ENCODE measurements at places on chromosomes 2 and 18.

GRCh38 chr18:8811115-8811514 is 105.8 kb downstream of the MTCL1 start:
- DNase-seq: peak; percentile 50

DNA sequence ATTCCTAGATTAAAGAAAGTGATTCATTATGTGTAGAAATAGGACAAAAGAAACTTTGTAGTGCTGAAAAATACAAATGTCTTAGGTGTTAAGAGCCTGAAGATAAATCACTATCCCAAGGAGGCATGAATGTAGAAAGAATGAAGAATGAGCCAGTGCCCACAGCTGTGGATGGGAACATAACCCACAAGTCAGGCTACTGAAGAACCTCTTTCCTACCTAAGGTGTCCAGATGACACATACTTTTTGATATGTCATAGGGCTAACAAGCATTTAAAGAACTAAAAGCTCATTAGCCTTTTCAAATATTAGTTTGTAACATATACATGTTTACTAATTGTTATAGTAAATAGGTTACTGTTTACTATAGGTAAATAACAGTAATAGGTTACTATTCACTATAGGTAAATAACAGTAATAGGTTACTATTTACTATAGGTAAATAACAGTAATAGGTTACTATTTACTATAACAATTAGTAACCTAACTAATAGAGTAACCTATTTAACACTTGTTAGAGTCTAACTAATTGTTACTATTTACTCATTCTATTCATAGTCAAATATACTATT is 275.0 kb upstream of the KYNU start:
- no peak for DNase-seq

DNA sequence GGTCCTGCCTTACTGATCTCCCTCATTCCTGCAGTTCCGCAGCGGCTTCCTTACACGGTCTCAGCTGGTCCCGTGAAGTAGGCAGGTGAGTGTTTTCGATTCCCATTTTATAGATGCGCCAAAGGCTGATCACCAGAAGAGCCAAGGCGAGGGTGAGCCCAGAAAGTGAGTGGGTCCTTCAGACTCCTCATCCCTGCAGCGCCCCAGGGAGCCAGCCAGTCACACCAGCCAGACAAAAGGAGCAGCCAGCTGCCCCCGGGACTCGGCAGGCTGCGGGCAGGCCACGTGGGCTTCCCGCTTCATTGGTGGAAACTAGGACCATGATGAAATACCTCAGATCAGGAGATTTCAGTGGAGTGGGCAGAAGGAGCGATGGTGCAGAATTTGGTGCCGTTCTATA is 85.9 kb downstream of the SMAD7 start:
- no peak for DNase-seq

DNA sequence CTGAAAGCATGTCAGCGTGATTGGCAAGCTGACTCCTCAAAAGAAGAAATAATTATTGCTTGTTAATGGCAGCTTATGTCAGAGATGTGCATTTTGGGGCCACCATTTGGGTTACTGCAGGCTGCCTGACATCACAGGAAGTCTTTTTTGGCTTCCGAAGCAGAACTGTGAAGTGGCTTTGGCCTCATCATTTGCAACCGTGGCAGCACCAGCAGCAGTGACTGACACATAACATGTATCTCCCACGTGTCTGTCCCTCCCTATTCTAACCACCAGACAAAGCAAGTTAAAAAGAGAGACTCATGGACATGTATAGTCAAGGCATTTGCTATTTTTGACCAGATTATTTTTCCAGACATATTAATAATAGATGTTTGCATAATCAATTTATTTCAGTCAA is 488.7 kb upstream of the ACVR2A start:
- no peak for DNase-seq

DNA sequence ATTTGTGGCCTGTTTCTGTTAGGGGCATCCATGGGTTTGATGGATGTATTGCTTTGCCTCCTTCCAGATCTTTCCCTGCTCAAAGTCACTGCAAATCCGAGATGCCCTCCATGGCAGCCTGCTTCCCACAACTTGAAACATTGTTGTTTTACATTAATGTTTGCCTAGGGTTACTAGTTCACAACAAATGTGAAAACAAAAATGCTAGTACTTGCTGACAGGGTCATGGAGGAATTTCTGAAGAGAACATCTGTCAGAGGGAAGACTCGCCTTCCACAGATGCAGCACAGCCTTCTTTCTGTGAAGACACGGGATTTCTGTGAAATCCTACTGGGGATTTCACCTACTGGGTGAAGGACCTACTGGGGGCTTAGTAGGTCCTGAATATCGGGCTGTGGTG is 260.0 kb upstream of the FN1 start:
- DNase-seq: peak; percentile 52

DNA sequence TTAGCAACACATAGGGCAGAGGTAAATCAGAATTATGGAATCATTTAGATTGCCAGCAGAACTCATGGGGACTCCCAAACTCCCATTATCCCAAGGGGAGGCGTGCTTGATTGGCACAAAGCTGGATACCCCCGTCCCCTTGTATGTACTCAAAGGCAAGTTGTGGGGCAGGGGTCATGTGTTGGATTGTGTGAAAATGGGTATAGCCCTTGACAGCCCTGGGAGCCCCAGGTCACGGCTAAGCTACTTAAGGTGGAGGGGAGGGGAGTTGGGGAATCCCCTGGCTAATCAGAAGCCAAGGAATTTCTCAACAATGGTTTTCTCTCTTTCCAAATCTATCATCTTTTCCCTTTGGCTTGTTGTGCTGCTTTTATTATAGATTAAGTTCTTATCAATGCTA is 32.7 kb downstream of the CLIP4 start:
- DNase-seq: no peak

DNA sequence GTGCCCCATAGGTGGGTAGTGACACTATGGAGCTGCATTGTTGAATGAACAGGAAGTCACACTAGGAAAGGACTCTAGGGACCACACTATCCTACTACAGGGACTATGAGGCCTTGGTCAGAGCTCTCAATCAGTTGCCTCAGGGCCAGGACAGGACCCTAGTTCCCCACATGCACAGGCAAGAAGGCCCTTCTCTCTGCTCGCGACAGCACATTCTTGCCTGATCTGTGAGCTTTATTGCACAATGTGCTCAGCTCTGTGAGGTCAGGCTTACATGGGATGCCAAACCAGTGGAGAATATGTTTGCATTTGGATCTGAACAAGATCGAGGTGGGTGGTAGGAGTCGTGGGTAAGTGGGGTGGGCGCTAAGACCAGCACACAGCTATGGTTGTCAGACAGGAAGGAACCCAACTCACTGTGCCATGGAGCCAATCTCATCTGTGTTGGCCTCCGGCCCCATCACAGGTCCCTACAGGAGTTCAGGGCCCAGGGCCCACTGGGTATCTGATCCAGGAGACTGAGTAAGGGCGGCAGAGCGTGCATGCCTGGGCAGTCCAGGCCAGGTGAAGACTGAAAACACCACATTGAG is 8.0 kb downstream of the PCARE start:
- peak; percentile 30 for DNase-seq

DNA sequence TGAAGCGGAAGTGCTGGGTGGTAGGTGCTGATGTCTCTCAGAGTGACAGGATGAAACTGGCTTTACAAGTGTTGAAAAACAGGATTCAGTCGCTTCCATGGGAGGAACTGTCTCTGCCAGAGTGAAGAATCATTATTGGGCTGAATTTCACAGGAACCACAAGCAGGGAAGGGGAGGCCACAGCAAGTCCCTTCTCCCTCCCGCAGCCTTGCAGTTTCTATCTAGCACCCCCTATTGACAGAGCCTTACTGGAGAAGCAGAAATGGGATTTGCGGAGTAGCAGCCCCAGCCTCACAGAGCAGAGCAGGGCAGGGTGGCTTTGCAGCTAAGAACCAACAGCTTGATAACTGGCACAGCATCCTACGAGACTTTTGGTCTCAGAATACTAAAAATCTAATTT is 33.3 kb upstream of the RMP24 start:
- DNase-seq: no peak

GRCh38 chr2:200408428-200409316 is 101.2 kb downstream of the KCTD18 start:
- peak; percentile 90 for DNase-seq

DNA sequence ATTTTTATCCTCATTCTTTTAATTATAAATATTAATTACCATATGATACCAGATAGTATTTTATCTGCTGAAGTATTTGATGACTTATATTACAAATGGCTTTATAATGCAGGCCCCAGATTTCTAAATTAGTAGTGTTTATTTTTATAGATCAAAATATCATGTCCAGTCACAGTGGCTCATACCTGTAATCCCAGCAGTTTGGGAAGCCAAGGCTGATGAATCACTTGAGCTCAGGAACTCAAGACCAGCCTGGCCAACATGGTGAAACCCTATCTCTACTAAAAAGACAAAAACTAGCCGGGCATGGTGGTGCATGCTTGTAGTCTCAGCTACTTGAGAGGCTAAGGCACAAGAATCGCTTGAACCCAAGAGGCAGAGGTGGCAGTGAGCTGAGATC is 100.1 kb upstream of the ARHGAP15 start:
- DNase-seq: no peak

DNA sequence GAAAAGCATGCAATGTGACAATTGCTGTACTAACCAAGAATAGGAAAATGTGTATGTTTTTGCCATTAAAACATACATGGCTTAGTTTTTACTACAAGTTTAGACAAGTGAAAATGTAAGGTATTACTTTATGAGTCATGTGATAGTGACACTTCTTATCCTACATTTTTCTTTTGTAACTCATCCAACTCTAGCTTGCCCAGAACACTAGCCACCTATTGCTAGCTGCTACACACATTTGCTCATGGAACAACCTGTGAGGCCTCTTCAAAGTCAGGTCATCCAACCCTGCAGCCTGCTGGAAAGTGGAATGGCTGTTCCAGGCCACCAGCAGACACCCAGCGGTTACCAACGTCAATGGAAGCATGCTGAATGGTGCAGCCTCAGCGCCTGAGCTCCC is 1043.9 kb downstream of the TMEM182 start:
- DNase-seq: no peak

- no peak for DNase-seq
Observed at GRCh38 chr2:62964671-62965070, 86.0 kb upstream of the OTX1 start.

DNA sequence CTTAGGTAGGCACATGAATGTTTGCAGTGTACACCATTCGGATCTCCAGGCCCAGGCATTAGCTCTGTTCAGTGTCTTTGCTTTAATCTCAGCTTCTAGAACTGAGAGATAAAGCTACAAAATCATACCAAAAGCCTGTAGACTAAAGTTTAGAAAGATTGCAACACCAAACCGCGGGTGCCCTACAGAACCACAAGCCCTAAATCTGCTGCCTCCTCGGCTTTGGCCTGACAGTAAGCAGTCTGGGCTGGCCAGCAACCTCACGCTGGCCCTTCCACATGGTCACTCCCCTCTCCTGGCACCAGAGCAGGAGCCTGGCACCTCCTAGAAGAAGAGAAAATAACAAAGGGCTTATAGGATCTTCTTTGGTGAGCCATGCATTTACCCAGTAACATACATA is 8.9 kb upstream of the OSR1 start:
- no peak for DNase-seq

DNA sequence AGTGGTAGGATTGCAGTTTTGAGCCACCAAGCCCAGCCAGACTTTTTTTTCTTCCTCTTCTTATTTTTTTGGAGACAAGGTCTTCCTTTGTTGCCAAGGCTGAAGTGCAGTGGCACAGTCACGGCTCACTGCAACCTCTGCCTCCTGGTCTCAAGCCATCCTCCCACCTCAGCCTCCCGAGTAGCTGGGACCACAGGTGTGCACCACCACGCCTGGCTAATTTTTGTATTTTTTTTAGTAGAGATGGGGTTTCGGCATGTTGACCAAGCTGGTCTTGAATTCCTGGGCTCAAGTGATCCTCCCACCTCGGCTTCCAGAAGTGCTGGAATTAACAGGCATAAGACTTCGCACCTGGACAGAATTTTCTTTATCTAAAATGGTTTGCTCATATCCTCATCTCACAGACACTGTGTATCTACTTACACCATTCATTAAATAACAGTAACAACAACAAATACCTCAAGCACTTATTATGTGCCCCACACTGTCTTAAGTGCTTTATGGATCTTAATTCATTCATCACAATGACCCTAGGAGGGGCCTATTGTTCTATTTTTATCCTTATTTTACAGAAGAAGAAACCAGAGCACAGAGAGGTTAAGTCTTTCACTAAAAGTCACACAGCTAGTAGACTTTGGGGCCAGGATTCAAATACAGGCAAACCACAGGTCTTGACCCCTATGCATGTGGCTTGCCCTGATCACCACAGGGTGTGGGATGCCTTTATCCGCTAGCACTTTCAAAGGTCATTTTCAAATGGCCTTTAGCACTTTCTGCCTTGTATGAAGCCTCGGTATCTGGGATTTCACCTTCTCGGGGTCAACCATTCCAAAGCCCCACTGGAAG is 39.6 kb downstream of the MYCN start:
- DNase-seq: no peak

DNA sequence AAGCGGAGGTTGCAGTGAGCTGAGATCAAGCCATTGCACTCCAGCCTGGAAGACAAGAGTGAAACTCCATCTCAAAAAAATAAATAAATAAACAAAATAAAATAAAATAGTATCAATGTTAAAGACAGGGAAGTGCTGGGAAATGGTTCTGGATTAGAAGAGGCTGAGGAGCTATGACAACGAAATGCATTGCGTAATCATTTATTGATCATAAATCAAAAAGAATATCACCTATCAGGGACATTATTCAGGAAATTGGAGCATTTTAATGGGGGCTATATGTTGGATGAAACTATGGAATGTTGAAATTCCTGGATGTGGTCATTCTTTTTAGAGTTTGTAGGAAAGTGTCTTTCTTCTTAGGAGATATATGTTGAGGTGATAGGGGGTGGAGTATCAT is 30.9 kb upstream of the MTA3 start:
- no peak for DNase-seq

DNA sequence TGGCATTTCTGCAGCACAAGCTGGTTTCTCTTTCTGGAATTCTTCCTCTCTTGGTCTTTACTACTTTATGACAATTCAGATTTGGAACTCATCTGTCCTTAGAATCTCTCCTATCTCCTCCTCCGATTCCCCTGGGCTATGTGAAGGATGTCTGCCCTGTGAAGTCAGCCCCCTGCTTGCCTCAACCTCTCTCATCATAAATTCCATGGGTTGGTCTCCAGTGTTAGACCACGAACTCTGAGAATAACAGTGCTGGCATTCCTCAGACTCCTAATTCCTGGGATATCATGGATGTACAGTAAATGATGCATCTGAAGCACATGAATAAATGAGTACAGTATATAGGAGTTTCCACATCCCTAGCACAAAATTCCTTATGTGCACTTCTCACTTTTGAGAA is 21.0 kb upstream of the CYRIA start:
- DNase-seq: no peak

DNA sequence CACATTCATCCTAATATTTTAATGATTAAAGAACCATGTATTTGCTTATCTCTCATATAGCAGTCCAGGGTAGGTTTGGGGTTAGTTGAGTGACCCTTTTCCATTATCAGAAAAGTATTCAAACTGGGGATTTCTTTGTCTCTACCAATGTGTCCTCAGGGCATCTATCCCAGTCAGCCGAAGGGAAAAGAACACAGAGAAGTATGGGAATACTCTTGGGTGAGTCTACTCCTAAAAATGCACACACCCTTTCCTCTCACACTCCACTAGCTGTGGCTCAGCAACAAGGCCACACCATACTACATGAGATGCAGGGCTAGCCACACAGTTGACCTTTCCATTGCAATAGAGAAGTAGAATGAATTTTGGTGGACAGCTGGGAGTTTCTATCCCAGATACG is 114.3 kb downstream of the NXPH2 start:
- no peak for DNase-seq

All from EH (cell line).